MCF 10A (cell line): ENCODE measurements at places on chromosomes 2 and 18.

DNA sequence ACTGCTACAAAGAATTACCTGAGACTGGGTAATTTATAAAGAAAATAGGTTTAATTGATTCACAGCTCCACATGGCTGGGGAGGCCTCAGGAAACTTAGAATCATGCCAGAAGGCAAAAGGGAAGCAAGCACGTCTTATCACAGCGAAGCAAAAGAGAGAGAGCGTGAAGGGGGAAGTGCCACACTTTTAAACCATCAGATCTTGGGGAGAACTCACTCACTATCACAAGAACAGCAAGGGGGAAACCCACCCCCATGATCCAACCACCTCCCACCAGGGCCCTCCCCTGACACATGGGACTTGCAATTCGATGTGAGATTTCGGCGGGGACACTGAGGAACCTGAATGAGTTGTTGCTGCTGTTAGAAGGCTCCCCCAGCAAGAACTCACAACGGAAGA is 220.2 kb upstream of the PIEZO2 start:
- DNase-seq = no peak

- DNase-seq = no peak
These were observed 71.5 kb downstream of the SNTG2 start for GRCh38 chr2:1022178-1022577.

DNA sequence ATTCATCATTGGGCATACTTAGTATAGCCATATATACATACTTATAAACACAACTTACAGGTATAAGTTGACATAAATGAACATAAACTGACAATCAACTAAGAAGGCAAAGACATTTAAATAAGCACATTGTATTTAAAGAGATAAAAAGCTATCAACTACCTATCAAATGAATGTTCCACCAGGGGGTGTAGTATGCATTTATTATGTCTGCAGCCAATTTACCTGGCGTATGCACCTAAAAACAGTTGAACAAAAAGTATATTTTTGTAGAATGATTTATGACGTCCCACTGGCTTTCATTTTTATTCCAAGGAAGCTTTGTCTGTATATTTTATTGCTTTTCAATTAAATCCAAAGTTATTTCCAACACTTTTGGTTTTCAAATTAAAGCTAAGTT is 323.5 kb downstream of the AFF3 start:
- DNase-seq = peak; percentile 46

GRCh38 chr2:134304394-134305108 is 50.7 kb downstream of the MGAT5 start:
- no peak for DNase-seq

GRCh38 chr2:69221960-69222751 is 164.9 kb downstream of the GFPT1 start:
- DNase-seq = no peak
